Parietal lobe (tissue), 2 donors: ENCODE measurements at places on chromosomes 6 and 20. TPM values are rescaled to one million over a fixed set of nuclear protein-coding genes. Genes with fewer than 3 reads are reported as not detected.

The PRL gene
- not detected for total RNA-seq

The SAMD10 gene
- 10.0 TPM for total RNA-seq

The KCNK15 gene
- total RNA-seq = not detected

The EFCAB8 gene
- total RNA-seq = not detected

The EPB41L1 gene
- 111 TPM for total RNA-seq

The HRH3 gene
- total RNA-seq = 0.31 TPM

The ACSS1 gene
- total RNA-seq = 10.3 TPM

The MYO6 gene
- 40.1 TPM for total RNA-seq

The NDUFAF4 gene
- 25.0 TPM for total RNA-seq

The HLA-DOB gene
- not detected for total RNA-seq

The PRSS16 gene
- total RNA-seq = 0.31 TPM
